Stimulated activated CD8-positive, alpha-beta memory T cell treated with anti-CD3 and anti-CD28 coated beads, Interleukin-4, amount 100 ng/mL, for 4 hours (primary cell): ENCODE measurements at places on chromosomes 7 and 10.

- no peak for DNase-seq
These were observed 526.3 kb upstream of the SEMA3D start for GRCh38 chr7:85713171-85713570.

GRCh38 chr10:4708123-4708759, 117.8 kb upstream of the AKR1E2 start:
- no peak for DNase-seq

DNA sequence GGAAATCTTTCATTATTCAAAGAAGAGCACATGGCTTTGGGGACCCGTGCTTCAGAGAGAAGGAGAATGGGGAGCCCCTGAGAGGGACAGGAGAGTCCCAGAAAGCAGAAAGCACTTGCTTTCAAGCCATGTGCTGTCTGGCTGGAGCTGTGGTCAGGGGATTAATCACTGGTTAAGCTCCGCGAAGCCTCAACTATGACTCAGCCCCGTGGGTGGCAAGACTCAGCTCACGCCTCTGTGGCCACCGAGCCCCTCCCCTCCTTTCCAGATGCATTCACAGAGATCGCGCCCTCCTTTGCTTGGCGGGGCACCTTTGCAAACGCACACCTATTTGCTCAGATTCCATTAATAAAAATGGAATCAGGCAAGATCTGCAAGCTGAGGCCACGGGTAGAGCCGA, 202.9 kb upstream of the TCERG1L start:
- DNase-seq, result no peak

DNA sequence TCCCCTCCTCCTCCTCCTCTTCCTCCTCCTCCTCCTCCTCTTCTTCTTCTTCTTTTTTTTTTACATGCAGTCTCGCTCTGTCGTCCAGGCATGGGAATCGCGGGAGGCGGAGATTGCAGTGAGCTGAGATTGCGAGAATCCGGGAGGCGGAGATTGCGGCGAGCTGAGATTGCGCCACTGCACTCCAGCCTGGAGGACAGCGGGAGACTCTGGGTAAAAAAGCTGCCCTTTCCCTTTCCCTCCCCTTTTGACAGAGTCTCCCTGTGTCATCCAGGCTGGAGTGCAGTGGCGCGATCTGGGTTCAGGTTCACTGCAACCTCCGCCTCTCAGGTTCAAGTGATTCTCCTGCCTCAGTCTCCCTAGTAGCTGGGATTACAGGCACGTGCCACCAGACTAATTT, 168.1 kb upstream of the MALRD1 start:
- DNase-seq, result no peak

GRCh38 chr10:79153745-79154144, 85.0 kb downstream of the ZMIZ1 start:
- no peak for DNase-seq

DNA sequence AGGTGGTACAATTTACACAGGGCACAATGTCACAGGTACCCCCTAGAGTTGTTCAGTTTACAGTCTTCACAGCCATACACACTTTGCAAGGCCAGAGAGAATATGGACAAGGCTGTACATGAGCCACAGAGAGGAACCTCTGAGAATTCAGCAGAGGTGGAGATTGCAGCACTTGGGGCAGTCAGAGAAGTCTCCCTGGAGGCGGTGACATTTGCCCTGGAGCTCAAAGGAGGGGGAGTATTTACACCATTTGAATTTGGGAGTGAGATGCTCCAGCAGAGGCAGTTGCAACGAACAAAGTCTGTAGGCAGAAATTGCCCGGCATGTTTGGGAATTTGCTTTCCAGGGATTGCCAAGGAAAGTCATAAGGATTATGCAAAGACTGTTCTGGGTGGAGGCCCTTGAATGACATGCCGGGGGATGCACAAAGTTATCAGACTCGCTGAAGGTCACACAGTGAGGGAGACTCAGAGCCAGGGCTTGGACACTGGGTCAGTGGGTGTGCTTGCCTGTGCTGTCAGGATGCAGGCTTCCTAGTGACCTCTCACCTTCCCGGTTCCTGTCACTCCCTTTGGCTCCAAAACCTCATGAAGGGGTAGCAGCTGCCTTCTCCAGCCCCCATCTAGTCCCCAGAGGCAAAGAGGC, 160.7 kb upstream of the PCBD1 start:
- no peak for DNase-seq

GRCh38 chr10:412109-412508, 276.9 kb downstream of the ZMYND11 start:
- DNase-seq, result no peak

- DNase-seq, result no peak
These were observed 53.8 kb downstream of the HGF start for GRCh38 chr7:81715984-81716588.

DNA sequence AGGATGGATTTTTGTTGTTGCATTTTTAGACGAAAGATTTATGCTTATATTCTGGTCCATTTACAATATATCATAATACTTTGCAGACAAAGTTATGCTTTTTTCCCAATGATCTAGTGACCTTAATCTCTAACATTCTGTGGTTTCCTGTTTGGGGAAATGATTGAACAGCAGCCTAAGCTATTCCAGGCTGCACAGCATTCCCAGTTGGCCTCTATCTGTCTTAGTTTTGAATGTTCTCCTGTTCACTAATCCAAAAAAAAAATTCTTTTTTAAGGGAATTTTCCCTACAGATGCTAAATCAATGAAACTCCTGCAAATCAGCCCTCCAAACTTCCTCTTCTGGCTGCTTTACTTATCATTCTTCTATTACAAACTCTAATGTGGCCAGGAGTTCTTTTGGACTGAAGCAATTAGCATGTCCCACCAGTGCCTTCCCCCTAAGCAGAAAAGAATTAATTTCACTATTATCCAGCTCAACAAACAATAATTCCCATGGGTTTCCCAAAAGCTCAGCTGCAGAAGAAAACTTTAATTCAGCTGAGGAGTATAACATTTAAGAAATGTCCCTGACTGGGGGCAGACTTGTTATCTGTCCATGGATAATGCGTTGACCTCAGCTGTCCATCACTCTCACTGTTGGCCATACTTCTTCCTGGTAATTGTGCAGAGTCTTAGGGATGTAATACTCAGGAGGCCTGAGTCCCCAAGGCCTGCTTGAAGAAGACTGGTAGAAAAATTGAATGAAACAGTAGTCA, 81.9 kb upstream of the TRIL start:
- no peak for DNase-seq

DNA sequence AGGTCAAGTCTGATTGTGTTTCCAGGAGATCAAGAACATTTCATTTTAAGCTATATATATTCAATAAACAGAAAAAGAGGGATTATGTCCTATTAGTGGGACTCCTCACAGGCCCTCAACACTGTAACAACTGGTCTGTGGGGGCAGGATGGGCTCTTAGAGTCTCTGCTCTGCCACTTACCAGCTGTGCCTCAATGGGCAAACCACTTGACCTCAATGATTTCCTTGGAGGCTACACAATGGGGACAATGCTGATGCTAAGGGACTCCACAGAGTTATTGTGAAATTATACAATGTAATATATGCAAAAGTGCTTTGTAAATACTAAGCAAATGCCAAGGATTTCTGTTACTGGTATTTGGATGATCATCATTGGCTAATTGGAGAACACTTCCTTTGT, 33.2 kb upstream of the MXI1 start:
- no peak for DNase-seq
